ENCODE measurements at places on chromosomes 12 and 14. TPM values are rescaled to one million over a fixed set of nuclear protein-coding genes. Genes with fewer than 3 reads are reported as not detected.

- H3K36me3 ChIP-seq: peaks cover 4% of the 10 kb centered on the region
- H3K4me3 ChIP-seq: peak within 1 kb of the TSS; percentile 100
- peaks cover 8% of the 10 kb centered on the region for H3K4me1 ChIP-seq
- H3K27me3 ChIP-seq: no peaks in the 10 kb centered on the region
Observed at GRCh38 chr12:56521590-56522371, at the start of gene RBMS2. Gene RBMS2 (plus strand): TSS chr12:56521820. CDS start chr12:56522024, 204 bp downstream.

The PPP1R36 gene
- polyA plus RNA-seq: 0.19 TPM

GRCh38 chr12:46701356-46701755 lies 124.4 kb downstream of the SLC38A4 start:
- no peaks in the 10 kb centered on the region for H3K27me3 ChIP-seq
- H3K4me1 ChIP-seq: no peaks in the 10 kb centered on the region
- no peak overlapping the region for H3K27ac ChIP-seq
- no peaks in the 10 kb centered on the region for H3K36me3 ChIP-seq

GRCh38 chr14:106622200-106622745 lies 1095.9 kb downstream of the TMEM121 start:
- no peaks in the 10 kb centered on the region for H3K4me1 ChIP-seq
- no peaks in the 10 kb centered on the region for H3K27me3 ChIP-seq
- H3K4me3 ChIP-seq: no peak overlapping the region
- H3K36me3 ChIP-seq: no peaks in the 10 kb centered on the region
- no peak for DNase-seq

The INHBC gene
- polyA plus RNA-seq: 0.06 TPM

The ESRRB gene
- polyA plus RNA-seq: not detected

- H3K27ac ChIP-seq: 0 out of 2 replicates have a peak overlapping the region, but pooled peaks have one; percentile 30
- DNase-seq: peak; percentile 19
- no peaks in the 10 kb centered on the region for H3K27me3 ChIP-seq
- peak overlapping the region; percentile 34 for H3K4me3 ChIP-seq
Observed at GRCh38 chr12:64450711-64451486, 1.0 kb upstream of the TBK1 start.

- peaks cover 53% of the 10 kb centered on the region for H3K4me1 ChIP-seq
- H3K36me3 ChIP-seq: peaks cover 33% of the 10 kb centered on the region
- no peaks in the 10 kb centered on the region for H3K27me3 ChIP-seq
- peak overlapping the region; percentile 99 for H3K27ac ChIP-seq
- peak; percentile 62 for DNase-seq
Observed at GRCh38 chr12:109461049-109461845, 15.9 kb downstream of the KCTD10 start.

The KRT76 gene
- polyA plus RNA-seq: not detected

- H3K36me3 ChIP-seq: no peaks in the 10 kb centered on the region
- DNase-seq: no peak
- H3K4me3 ChIP-seq: no peak overlapping the region
- peaks cover 84% of the 10 kb centered on the region for H3K27me3 ChIP-seq
- no peaks in the 10 kb centered on the region for H3K4me1 ChIP-seq
Observed at GRCh38 chr12:51837286-51837685, 11.2 kb downstream of the FIGNL2 start.

- H3K4me1 ChIP-seq: no peaks in the 10 kb centered on the region
- no peak overlapping the region for H3K27ac ChIP-seq
- no peak for DNase-seq
- no peaks in the 10 kb centered on the region for H3K27me3 ChIP-seq
- no peak overlapping the region for H3K4me3 ChIP-seq
- H3K36me3 ChIP-seq: no peaks in the 10 kb centered on the region
Observed at GRCh38 chr12:100499416-100499815, 25.8 kb downstream of the NR1H4 start.

GRCh38 chr12:66956300-66956699 lies 277.4 kb upstream of the GRIP1 start:
- DNase-seq: no peak
- H3K4me3 ChIP-seq: no peak overlapping the region
- H3K27me3 ChIP-seq: no peaks in the 10 kb centered on the region
- no peaks in the 10 kb centered on the region for H3K4me1 ChIP-seq
- H3K36me3 ChIP-seq: no peaks in the 10 kb centered on the region

DNA sequence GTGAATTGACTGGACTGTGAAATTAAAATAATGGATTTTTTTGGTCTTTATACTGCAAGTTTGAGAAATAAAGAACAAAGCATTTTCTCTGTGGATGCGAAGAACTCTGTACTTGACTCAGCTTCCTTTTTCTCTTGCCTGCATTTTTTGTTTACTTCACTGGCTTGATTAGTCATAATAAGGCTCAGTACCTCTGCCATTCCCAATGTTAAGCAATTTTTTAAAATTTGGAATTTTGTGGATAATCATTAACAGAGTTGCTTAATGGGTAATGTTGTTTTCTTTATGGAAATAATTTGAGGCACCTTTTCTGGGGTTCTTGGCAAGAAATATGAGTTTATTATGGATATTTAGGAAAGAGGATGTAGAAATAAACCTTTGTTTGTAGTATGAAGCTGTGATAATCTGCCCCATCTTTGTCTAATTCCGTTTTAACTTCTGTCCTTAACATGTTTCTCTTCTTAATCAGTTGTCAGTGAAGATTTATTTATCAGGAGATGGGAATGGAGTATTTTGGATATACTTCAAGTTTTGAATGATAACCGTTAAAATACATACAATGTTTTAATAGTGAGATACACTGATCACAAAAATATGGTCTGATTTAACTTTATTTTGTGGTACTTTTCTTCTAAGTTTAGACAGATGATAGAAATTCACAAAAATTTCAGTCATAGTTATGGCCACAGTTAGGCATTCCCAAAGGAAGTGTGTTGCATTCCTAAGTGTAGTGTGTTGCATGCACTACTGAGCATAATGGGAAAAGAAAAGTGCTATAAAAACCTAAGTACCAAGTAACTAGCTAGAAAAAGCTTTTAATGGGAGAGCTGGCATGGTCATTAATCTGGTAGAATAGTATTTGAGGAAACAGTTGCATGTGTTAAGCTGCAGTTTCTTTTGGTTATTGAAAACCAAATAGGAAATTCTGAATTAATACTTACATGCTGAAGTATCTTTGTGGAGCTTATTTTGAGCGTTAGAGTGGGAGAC lies 27.7 kb downstream of the WNK1 start:
- no peak overlapping the region for H3K4me3 ChIP-seq
- no peaks in the 10 kb centered on the region for H3K36me3 ChIP-seq
- H3K4me1 ChIP-seq: peaks cover 3% of the 10 kb centered on the region
- no peaks in the 10 kb centered on the region for H3K27me3 ChIP-seq
- DNase-seq: peak; percentile 74

The RFLNA gene
- polyA plus RNA-seq: not detected

- no peaks in the 10 kb centered on the region for H3K36me3 ChIP-seq
- no peak overlapping the region for H3K4me3 ChIP-seq
- no peaks in the 10 kb centered on the region for H3K27me3 ChIP-seq
- H3K27ac ChIP-seq: no peak overlapping the region
Observed at GRCh38 chr12:6066651-6067050, 57.8 kb downstream of the VWF start.

The SPATS2 gene
- polyA plus RNA-seq: 50.6 TPM

The CSAD gene
- 45.6 TPM for polyA plus RNA-seq

- DNase-seq: no peak
- H3K36me3 ChIP-seq: no peaks in the 10 kb centered on the region
- no peaks in the 10 kb centered on the region for H3K27me3 ChIP-seq
- H3K4me3 ChIP-seq: no peak overlapping the region
- H3K27ac ChIP-seq: no peak overlapping the region
Observed at GRCh38 chr12:44490181-44490580, 385.9 kb downstream of the NELL2 start.

DNA sequence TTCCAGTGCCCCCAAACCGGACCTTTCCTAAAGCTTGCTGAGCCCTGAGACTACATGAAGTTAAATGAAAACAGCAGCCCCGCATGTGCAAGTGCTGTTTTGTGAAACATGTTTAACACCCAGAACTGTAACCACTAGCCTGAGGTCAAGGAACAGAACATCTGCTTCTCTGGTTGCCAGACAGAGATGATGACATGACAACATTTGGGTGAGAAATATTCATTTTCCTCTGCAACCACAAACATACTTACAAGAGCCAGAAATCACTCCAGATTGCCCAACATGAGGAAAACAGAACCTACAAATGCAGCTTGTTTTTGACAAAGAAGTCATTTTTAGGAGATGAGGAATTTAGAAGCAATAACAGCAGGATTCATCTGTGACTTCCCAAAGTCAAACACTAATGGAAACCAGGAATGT lies 110.4 kb downstream of the BCAT1 start:
- no peak overlapping the region for H3K27ac ChIP-seq
- peaks cover 12% of the 10 kb centered on the region for H3K36me3 ChIP-seq
- H3K4me1 ChIP-seq: peaks cover 12% of the 10 kb centered on the region
- no peaks in the 10 kb centered on the region for H3K27me3 ChIP-seq

The MAP1LC3B2 gene
- polyA plus RNA-seq: 1.4 TPM

The FAM90A1 gene
- 0.09 TPM for polyA plus RNA-seq

DNA sequence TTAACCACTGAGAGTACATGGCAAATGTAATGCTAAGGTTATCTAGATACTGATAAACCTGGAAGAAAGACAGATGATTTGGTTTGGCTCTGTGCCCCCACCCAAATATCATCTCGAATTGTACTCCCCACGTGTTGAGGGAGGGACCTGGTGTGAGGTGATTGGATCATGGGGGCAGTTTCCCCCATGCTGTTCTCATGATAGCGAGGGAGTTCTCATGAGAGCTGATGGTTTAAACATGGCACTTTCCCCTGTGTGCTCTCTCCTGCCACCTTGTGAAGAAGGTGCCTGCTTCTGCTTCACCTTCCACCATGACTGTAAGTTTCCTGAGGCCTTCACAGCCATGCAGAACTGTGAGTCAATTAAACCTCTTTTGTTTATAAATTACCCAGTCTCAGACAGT lies 14.2 kb downstream of the NOXRED1 start:
- H3K36me3 ChIP-seq: no peaks in the 10 kb centered on the region
- no peaks in the 10 kb centered on the region for H3K4me1 ChIP-seq
- DNase-seq: no peak
- H3K27ac ChIP-seq: no peak overlapping the region
- peaks cover 10% of the 10 kb centered on the region for H3K27me3 ChIP-seq

The SRGAP1 gene
- 10.2 TPM for polyA plus RNA-seq

DNA sequence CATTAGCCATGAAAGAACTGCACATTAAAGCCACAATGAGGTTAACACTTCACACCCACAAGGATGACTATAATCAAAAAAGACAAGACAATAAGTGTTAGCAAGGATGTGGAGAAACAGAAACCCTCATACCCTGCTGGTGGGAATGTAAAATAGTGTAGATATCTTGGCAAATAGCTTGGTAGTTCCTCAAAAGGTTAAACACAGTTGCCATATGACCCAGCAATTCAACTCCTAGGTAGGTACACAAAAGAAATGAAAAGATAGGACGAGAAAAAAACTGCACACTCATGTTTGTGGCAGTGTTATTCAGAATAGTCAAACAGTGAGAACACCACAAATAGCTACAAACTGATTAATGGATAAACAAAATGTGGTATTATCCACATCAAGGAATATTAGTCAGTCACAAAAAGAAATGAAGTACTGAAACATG lies 93.5 kb downstream of the ATXN2 start:
- no peak for DNase-seq
- H3K4me1 ChIP-seq: peaks cover 3% of the 10 kb centered on the region
- peaks cover 32% of the 10 kb centered on the region for H3K36me3 ChIP-seq
- no peak overlapping the region for H3K4me3 ChIP-seq
- no peaks in the 10 kb centered on the region for H3K27me3 ChIP-seq

The NACA gene
- polyA plus RNA-seq: 587 TPM

GRCh38 chr12:38744041-38744440 lies 161.3 kb downstream of the CPNE8 start:
- no peak overlapping the region for H3K4me3 ChIP-seq
- H3K27me3 ChIP-seq: no peaks in the 10 kb centered on the region
- H3K36me3 ChIP-seq: no peaks in the 10 kb centered on the region
- H3K4me1 ChIP-seq: no peaks in the 10 kb centered on the region
- H3K27ac ChIP-seq: no peak overlapping the region

GRCh38 chr14:64807551-64807950 lies 72.2 kb downstream of the SPTB start:
- DNase-seq: no peak
- no peak overlapping the region for H3K4me3 ChIP-seq

The RTN1 gene
- 0.44 TPM for polyA plus RNA-seq

- no peak for DNase-seq
- no peaks in the 10 kb centered on the region for H3K36me3 ChIP-seq
- no peak overlapping the region for H3K27ac ChIP-seq
Observed at GRCh38 chr12:193261-193660, 20.7 kb downstream of the SLC6A12 start.

The EFS gene
- polyA plus RNA-seq: 11.6 TPM

DNA sequence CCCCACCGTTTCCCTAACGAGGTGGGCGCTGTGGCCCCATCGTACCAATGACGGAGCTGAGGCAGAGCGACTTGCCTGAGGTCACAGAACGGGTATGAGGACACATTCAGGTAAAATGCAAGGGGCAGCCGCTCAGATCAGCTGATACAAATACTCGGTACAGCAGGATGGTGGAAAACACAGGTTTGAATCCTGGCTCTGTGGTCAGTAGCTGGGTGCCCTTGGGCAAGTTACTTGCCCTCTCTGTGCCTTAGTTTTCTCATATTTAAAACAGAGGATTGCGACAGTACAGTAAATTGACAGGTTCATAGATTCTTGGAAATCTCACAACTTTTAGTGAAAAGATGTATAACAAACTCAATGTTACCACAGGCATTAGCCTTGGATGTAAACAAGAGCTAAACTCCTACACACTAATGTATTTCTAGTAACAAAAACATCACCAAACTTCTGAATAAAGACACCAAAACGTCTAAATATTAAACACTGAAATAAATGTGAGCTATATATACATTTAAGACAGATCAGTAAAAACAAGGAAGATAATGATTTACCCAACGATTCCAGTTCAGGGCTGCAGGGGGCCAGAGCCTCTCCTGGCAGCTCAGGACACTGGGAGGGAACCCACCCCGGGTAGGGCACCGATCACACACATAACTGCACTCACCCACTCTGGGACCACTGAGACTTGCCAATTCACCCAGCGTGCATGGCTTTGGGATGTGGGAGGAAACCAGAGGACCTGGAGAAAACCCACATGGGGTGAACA lies 128.4 kb downstream of the RBM19 start:
- no peak overlapping the region for H3K27ac ChIP-seq
- H3K27me3 ChIP-seq: no peaks in the 10 kb centered on the region
- H3K4me1 ChIP-seq: peaks cover 3% of the 10 kb centered on the region
- no peak for DNase-seq
- H3K4me3 ChIP-seq: no peak overlapping the region

GRCh38 chr12:101592921-101593320 lies 1.9 kb upstream of the MYBPC1 start:
- no peak overlapping the region for H3K27ac ChIP-seq
- no peak overlapping the region for H3K4me3 ChIP-seq
- H3K27me3 ChIP-seq: no peaks in the 10 kb centered on the region
- DNase-seq: no peak

- no peak overlapping the region for H3K27ac ChIP-seq
- no peaks in the 10 kb centered on the region for H3K27me3 ChIP-seq
- DNase-seq: no peak
- H3K4me3 ChIP-seq: no peak overlapping the region
Observed at GRCh38 chr14:104515811-104516780, 63.5 kb upstream of the C14orf180 start.

DNA sequence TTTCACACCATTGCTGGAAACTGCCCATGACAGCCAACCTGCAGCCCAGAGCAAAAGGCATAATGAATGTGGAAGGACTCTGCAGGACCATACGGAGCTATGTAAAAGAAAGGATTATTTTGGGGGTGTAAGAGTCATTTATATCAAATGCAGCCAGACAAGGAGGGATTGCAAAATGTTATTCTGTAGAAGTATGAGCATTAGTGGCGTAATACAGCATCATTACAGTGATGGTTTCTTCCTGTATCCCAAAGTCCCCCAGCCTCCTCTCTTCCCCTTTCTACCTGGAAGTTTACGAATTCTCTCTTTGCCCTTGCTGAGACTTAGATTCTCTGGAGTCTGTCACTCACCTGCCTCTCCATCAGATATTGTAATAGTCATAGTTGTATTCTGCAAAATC lies 89.9 kb downstream of the BORCS5 start:
- H3K36me3 ChIP-seq: no peaks in the 10 kb centered on the region
- DNase-seq: no peak
- no peak overlapping the region for H3K27ac ChIP-seq
- no peaks in the 10 kb centered on the region for H3K27me3 ChIP-seq
- H3K4me3 ChIP-seq: no peak overlapping the region
- H3K4me1 ChIP-seq: peaks cover 17% of the 10 kb centered on the region
